ENCODE measurements at places on chromosomes 11 and 22. TPM values are rescaled to one million over a fixed set of nuclear protein-coding genes. Genes with fewer than 3 reads are reported as not detected.

DNA sequence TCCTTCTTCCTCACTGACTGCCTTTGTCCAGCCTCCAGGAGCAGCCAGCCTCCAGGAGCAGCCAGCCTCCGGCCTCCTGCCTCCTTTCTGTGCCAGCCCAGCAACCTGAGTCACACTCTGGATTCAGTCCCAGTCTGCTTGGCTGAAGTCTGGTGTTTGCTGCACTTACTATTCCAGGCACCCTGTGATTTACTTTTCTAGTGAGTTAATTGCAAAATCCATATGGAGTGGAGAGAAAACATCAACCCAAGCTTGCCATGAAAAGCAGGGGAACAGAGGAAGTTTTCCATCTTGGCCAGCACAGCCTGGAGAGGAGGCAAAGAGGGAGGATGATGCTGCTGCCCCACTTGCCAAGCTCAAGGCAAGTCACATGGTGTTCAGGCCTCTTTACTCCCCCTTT, 400.5 kb downstream of the TENM4 start:
- no peak for DNase-seq

GRCh38 chr11:12524865-12525264, 147.5 kb downstream of the PARVA start:
- peak; percentile 75 for DNase-seq

- no peak for DNase-seq
Measured at GRCh38 chr11:76598426-76598839, 72.1 kb downstream of the LRRC32 start.

The TBX1 gene
- total RNA-seq, result 1.7 TPM

DNA sequence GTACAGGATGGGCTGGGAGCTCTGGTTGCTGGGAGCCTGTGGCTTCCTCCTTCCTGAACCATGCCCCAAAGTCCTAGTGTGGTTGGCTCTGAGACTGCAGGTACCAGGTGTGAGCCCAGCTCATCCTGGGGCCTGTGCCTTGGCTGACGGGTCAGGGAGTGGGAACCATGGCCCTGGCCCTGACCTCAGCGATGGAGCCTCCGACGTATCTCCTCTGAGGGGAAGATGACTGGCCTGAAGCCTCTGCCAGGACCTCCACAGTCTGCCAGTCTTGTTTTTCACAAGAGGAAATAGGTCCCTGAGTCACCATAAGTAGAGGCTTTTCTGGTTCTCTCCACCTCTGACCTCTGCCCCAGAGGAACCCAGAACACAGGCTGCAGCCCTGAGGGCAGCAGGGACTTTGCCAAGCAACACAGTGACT, 3.4 kb downstream of the RCE1 start:
- DNase-seq, result peak; percentile 56

GRCh38 chr11:116513894-116514293, 258.9 kb downstream of the BUD13 start:
- no peak for DNase-seq

The OR10D3 gene
- not detected for total RNA-seq

The SNX32 gene
- 0.27 TPM for total RNA-seq

DNA sequence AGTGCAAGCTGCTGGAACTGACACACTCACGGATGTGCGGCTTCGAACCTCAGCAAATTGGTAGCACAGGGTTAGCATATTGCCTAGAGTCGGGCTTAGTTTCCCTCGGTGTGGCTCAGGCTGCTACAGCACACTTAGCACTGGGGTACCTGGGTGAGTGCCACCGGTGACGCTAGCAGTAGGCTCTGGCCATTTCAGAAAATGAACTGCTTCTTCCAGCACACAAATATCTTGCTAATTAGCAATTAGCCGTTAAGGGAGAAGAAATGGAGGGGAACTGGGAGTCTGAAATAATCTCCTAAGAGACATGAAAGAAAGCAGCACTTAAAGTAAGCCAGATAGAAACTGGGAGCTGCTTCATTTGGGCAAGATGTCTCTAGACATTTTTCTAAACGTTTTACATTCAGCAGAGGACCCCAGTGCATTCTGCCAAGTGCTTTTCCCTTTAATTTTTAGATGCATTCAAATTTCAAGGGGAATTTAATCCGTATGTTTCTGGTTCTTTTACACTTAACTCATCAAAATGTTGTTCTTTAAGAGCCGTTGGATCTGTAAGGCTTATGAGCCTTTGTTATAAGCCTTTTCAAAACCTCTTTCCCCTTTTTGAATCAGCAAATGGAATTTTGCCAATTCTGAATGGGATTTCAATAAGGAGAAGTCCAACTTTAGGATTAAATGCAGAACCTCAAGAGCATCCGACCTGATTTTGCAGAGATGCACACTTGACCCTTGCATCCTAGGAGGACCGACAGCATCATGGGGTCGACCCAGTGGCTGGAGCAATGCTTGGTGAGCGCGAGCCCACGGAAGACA, 708.1 kb downstream of the NTM start:
- no peak for DNase-seq

DNA sequence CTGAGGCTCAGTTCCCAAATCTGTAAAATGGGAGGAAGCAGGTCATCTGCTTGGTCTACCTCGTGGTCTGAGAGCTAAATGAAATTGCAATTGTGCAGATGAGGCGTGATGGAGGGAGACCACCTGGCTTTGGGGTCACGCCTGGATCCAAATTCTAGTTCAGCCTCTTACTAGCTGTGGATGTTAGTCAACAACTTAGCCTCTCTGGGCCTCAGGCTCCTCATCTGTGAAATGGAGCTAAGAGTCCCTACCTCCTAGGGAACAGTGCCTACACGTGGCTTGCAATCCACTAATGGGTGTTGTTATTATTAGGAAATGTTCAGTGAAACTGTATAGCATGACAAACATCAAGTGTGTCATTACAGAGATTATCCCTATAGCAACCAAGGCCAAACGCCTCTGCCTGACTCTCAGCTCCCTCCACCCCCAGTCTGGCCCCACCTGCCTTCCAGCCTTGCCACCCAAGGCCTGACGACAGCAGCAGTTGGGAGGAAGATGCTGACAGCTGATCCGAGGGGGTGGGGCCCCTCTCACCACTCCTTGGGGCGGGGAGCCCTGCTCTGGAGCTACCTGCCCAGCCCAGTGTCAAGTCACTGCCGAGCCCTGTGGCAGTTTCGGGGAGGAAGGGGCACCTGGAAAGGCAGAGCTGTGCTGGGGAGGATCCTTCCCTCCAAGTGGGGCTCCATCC, 1.7 kb upstream of the RHOD start:
- DNase-seq, result no peak
